ENCODE measurements at places on chromosomes 5 and 9.

DNA sequence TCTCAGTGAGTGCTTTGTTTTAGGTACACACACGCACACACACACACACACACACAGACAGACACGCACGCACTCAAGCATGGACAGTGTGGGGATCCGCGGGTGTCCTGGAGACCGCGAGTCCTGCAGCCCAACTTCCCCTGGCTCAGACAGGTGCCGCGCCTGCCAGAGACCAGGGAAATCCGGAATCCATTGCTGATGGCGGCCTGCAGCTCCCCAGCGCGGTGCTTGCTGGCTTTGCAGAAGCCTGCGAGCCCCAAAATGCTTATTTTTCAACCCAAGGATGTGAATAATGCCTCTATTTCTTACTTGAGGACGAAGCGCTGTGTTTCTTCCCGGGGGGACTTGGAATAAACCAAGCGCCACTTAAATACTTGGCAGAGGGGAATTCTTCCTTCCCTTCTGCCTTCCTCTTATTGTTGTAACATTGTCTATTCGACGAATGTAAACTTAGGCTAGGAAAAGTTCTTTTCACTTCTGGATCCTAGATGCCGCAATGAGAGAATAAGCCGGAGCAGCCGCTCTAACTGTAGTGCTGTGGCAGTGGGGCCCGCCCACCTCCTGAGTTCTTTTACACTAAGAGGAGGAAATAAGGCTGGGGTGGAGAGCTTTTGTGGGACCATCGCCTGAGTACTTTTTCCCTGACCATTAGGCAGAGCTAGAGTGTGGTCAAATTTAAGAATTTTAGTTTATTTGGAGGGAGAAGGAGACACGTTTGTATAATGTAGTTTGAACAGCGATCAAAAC is 802 bp downstream of the ITGA2 start:
- DNase-seq = peak; percentile 3

- DNase-seq = no peak
These were observed 136.1 kb downstream of the PDE4D start for GRCh38 chr5:59757442-59757841.

DNA sequence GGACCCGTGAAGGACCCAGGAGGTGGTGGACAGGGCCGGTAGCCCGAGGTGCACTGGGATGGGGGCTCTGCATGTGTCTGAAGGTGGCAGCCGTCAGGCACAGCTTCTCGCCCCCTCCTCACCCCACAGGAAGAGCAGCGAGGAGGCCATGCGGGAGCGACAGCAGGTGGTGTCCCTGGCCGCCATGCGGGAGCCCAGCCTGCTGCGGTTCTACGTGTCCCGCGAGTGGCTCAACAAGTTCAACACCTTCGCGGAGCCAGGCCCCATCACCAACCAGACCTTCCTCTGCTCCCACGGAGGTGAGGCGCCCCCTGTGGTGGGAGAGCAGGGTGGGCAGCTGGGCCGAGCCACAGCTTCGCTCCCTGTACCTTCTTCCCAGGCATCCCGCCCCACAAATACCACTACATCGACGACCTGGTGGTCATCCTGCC is 39.9 kb downstream of the USP20 start:
- DNase-seq = no peak

DNA sequence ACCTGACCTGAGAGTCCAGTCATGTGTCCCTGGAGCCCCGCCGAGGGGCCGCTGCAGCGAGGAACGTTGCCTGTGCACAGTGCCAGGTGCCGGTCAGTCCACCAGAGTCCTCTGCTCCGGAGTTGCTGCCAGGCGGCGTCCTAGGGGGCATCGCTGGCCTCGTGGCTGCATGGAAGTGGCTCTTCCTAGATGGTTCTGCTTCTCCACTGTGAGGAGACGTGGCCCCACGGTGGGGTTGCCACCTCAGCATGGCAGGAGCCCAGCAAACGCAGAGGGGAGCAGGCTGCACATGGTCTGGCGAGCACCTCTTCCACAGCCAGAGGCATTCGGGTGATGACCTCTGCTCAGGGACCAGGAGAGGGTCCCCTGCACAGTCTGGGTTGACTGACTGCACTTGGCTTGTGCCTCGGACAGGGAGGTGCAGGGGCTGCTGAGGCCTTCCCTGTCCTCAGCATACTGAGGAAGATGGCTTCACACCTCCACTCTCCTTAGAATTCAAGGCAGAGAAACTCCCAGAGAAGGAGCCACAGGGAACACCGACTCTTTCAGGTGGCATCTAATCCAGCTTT is 25.9 kb upstream of the POMT1 start:
- no peak for DNase-seq

DNA sequence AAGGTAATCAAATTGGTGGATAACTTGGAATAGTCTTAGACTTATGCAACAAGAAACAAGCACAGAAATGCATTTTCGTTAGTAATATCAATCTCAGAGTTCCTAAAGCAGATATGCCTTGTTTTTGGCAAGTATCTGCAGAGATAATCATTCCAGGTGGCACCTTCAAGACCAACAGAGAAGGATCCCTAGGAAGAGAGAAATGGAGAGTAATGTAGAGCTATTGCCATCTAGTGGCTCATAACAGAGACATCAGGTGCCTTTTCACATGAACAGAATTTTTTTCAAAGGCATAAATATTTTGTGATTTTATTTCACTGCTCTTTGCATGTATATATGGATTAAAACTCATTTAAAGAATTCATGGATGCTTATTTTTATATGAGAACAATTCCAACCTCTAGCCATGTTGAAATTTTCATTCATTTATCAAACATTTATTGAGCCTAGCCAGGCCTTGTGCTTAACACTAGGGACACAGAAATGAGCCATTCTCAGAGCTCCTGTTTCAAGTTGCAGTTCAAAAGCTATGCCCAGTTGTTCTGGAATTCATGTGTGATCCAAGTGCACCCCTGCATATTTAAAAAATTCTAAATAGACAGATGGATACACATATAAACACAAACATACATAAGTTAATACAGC is 117.5 kb upstream of the OR13F1 start:
- peak; percentile 40 for DNase-seq

GRCh38 chr9:123438321-123438720 is 82.3 kb downstream of the CRB2 start:
- DNase-seq = no peak

DNA sequence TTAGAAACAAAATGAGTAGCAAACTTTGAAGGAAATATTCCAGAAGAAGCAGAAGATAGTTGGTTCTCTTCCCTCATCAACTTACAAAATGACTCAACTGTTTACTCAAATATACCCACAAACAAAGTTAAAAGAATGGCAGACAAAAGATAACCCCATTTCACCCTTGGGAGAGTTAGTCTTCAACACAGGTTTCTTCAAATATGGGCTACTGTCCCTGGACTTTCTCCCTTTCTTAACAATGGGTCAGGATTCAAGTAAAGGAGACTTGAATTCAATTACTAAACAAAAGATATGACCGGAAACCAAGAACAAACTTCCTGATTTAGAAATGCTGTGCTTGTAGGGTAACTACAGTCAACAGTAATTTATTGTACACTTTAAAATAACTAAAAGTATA is 14.2 kb downstream of the RFX3 start:
- DNase-seq = no peak

- no peak for DNase-seq
These were observed 80.2 kb downstream of the GLDC start for GRCh38 chr9:6565312-6565711.

GRCh38 chr5:89421035-89421434 is 538.1 kb upstream of the MEF2C start:
- DNase-seq = no peak

DNA sequence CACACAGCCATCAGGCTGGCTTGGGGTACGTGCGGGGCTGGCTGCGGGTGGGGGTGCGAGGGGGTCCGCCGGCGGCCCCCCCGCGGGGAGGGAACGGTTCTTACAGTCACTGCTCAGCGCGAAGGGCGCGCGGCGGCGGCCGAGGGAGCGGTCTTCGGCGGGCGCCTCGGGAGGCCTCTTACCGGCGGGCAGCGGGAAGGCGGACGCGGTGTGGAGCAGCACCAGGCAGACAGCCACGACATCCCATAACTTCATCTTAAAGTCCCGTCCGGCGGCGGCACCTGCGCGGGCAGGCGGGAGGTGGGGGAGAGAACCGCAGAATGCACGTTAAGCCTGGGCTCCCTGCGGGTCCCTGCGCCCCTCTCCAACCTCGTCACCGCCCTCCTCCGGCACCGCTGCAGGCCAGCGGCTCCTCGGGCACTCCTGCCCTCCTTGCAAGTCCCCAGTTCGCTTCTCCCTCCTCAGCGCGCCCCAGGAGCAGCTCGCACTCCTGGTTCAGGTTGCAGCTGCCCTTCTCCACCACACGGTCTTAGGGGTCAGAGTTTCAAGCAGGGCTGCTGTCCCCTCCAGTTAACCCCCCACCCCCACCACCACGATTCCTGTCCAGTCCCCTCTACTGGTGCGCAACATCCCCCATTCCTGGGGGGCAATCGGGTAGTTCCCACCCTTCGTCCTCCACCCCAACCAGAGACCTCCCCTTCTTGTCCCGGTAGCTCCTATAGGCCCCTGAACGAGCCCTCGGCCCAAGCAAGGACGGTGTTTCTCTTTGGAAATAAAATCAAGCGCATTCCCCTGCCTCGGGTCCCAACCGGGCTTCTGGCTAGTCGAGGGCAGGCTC is 5.1 kb downstream of the GDNF start:
- DNase-seq = no peak

DNA sequence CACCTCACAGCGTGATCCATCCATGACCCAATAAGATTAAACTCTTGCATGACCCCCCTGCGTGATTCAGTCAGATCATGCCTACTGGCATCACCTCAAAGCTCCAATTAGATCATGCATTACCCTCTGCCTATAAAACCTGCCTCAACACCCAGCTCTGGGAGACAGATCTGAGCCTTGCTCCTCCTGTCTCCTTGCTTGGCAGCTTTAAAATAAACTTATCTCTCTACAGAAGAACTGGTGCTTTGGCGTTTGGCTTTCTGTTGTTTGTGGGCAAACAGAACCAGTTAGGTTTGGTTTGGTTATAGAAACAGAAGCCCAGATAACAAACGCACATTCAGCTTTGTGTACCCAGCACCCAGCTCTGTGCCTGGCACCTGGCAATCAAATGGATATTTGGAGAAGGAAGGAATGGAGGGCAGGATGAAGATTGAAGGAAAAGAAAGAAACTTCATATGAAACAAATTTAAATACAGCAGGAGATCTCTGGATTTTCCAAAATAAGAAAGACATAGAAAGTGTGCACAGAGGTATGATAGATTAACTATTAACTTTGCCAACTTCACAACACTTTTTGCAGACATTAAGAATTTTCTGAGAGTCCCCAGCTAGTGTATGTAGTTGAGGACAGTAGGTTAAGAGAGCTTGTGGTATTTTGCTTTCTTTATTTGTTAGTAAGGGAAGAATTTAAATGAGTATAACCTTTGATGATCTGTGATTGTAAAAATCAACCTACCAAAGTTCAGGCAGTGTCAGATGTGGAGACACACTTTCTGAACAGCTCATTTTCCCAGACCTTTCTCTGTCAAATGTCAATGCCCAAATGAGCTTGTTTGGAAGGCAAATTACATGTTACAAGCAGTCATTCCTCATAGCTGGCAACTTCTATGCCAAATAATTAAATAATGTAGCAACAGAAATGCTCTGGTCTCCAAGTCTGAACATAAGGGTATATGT is 102.1 kb upstream of the ASTN2 start:
- DNase-seq = no peak

DNA sequence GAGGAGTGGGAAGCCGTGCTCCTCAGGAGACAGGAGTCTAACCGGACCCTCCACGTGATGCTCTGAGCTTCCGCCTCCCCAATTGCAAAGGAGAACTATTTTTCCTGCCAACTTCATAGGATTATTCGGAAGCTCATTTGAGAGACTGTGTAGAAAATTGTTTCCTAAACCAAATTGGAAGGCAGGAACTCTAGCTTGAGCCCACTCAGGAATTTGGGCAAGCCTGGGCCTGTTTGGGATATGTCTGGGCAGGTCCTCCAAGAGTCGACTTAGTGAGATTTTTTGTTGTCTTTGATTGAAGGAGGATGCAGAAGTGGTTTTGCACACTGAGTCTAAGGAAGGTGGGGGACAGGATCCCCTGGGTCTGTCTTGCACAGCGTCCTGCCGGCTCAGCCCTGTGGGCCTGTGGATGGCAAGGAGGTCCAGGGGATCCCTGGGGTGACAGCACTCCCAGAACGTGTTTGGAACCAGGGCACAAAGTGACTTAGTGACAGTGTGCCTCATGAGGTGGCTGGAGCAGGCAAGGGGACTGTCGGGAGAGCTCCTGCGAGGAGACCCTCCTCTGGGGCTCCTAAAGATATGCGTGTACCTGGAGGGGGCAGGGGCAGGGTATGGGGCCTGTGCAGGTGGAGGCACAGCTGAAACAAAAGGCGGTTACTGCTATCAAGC is 283.3 kb downstream of the NSG2 start:
- DNase-seq = no peak

DNA sequence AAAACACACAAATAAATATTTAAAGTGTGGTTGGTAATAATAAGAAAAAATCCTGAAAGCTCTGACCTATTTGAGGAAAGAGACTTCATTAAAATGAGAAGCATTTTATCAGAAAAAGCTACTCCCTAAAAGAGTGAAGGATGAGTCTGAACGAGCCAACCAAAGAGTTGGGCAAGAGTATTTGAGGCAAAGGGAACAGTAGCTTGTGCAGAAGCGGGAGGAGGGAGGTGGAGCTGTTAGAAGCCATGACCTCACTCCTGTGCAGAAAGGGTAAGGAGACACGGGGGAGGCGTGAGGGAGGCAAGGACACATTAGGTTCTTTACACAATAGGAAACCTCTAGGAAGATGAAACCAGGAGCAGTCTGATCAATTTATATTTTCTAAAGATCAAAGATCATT is 29.4 kb downstream of the SH3RF2 start:
- no peak for DNase-seq

DNA sequence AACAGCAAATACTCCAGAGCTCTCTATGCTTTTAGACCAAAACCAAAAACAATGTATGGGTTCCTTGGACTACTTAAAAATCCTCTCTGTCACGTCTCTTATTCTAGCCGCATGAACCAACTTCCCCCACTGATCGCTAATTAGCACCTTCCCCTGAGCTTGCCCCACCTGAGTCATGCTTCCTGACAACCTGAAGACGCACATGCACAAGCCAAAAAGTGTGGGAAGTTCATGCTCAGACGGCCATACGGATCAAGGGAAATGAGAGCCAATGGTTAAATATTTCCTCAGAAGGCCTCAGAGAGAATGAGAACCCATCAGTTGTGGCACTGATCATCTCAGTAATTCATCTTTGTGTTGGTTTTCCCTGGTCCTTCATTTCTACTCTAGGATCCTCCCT is 199.7 kb downstream of the BNC2 start:
- no peak for DNase-seq

Data from NCI-H1694 (cell line).